ENCODE measurements at places on chromosomes 6 and 20.

DNA sequence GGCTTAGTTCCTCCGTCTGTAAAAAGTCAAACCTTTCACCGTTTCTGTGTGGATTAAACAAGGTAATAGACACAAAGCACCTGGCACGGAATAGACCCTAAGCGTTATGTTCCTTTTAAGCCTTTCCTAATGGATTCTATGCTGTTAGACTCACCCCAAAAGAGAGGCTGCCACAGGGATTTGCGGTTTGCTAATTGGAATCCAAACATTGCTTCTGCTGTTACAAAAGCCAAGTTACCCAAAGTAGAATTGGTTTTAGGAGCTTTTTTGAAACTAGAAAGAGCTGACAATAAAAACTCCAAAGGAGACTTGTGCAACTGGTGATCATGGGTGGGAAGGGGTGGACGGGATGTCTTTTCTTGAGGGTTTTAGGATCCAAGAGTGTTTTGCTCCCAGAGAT, 178.0 kb downstream of the BMP7 start:
- peaks cover 11% of the 10 kb centered on the region for H3K27me3 ChIP-seq
- DNase-seq, result peak; percentile 24
- peaks cover 9% of the 10 kb centered on the region for H3K4me1 ChIP-seq
- no peak overlapping the region for H3K4me3 ChIP-seq
- H3K27ac ChIP-seq, result peak overlapping the region; percentile 27
- H3K36me3 ChIP-seq, result no peaks in the 10 kb centered on the region

DNA sequence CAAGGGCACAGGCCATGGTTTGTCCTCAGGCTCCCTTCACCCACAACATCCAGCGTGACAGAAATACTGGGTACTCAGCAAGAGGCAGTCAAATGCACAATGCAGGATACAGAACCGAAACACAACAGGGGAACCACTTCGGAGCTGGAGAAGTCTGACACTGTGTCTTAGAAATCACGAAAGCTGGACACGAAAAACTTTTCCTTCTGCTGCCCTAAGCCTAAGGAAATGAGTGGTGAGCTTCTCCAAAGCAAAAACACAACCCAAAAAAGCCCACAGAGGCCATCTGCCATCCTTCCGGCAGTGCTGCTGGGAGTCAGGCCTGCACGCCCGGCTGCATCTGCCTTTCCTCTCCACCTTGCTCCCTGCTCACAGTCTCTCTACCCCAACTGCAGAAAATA, 106.3 kb downstream of the SLC23A2 start:
- no peak overlapping the region for H3K4me3 ChIP-seq
- H3K27ac ChIP-seq, result no peak overlapping the region
- H3K4me1 ChIP-seq, result peaks cover 13% of the 10 kb centered on the region
- no peaks in the 10 kb centered on the region for H3K36me3 ChIP-seq
- no peak for DNase-seq

GRCh38 chr6:68689910-68690309, 54.8 kb downstream of the ADGRB3 start:
- no peaks in the 10 kb centered on the region for H3K36me3 ChIP-seq
- no peak overlapping the region for H3K27ac ChIP-seq
- peaks cover 6% of the 10 kb centered on the region for H3K4me1 ChIP-seq
- no peak overlapping the region for H3K4me3 ChIP-seq

DNA sequence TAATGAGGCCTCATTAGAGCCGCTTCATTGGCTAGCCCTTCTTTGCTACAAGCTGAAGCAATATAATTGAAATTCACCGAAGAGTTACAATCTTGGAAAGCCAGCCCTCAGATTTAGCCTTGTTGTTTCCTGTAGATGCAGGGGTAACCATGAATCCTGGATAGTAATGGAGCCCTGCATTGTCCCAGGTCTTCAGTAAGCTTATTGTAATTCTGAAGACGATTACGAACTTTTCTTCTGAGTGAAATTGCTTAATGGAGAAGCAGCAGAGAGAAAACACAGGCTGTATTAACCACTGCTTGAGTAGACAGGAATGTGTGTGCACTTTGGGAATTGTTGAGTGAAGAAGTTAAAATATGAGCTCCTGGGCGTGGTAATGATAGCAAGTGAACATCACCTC, 26.3 kb upstream of the NAA20 start:
- H3K4me3 ChIP-seq, result no peak overlapping the region
- no peak overlapping the region for H3K27ac ChIP-seq
- peaks cover 9% of the 10 kb centered on the region for H3K4me1 ChIP-seq

GRCh38 chr20:49545572-49545971, 22.4 kb downstream of the PTGIS start:
- no peak overlapping the region for H3K27ac ChIP-seq
- no peaks in the 10 kb centered on the region for H3K36me3 ChIP-seq

DNA sequence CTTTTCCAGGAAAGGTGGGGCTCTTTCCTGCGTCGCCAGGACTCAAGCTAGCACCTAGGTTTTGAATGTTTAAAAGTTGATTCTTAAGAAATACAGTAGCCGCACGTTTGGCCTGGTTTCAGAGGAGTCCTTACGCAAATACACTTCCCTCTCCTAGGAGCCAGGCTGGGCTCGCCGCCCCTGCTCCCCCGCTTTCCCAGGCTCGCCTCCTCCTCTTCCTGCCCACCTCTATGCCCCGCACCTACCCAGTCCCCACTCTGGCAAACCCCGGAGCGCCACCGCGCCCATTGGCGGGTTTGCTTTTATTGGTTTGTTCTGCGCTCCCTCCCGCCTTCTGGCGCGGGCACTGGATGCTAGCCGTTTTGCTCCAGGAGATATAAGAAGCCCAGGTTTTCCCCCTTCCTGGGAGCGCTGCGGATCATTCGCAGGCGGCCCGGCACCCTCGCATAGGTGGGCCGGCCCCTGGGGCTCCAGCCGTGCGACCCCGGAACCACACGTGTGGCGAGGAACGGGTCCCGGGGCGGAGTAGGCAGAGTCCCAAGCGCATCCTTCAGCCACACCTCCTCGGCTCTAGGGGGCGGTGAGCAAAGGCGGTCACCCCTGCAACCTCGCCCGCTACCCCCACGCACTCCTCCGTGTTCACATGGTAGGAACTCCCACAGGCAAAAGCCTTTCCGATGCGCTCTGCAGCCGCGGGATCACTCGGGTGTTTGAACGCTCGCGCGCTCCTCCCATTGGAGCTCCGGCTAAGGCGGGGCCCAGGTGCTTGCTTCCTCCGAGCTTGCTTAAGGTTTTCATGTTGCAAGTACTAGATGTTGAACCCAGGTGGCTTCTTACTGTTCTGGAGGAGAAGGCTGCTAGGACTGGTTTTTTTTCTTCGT, 119.0 kb downstream of the RTN4IP1 start:
- peak overlapping the region; percentile 62 for H3K4me3 ChIP-seq
- peaks cover 10% of the 10 kb centered on the region for H3K4me1 ChIP-seq
- peaks cover 92% of the 10 kb centered on the region for H3K27me3 ChIP-seq
- peak; percentile 69 for DNase-seq
- no peak overlapping the region for H3K27ac ChIP-seq
- H3K36me3 ChIP-seq, result no peaks in the 10 kb centered on the region

DNA sequence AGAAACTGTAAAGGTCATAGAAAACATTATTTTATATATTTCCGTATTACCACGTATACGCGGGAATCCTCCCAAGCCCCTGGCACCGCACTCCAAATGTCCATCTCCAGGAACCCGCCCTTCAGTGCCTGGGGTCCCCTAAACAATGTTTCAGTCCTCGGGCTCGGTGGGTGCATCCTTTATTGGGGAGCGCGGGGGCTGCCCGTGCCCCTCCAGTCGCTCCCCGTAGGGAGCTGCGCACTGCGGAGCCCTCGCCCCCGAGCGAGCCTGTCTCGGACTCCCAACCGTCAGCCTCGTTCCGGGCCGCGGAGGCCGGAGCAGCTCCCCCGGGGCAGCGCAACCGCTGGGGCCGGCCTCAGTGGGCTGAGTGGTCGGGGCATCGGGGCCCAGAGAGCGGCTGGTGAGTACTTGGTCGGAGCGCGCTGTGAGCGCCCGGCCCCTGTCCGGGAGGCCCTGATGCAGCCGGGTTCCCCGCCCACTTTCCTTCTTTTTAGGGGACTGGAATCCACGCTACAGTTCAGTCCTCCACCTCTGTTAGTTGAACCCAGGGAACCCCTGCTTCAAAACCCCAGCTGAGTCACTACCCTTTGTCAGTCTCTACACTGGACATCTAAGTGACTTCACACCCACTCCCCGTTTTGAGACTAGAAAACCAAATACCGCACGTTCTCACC, at the start of gene DNAH8:
TSS of gene DNAH8 (plus strand) at position 296 of the 674 bp plus-strand sequence. CDS start 7,499 bp downstream, outside the sequence.
- DNase-seq, result no peak
- H3K27me3 ChIP-seq, result no peaks in the 10 kb centered on the region
- no peaks in the 10 kb centered on the region for H3K36me3 ChIP-seq
- no peaks in the 10 kb centered on the region for H3K4me1 ChIP-seq
- no peak within 1 kb of the TSS for H3K4me3 ChIP-seq

- no peaks in the 10 kb centered on the region for H3K27me3 ChIP-seq
- H3K4me1 ChIP-seq, result peaks cover 21% of the 10 kb centered on the region
- no peak for DNase-seq
- H3K27ac ChIP-seq, result no peak overlapping the region
- no peak overlapping the region for H3K4me3 ChIP-seq
These were observed 140.9 kb downstream of the RNF144B start for GRCh38 chr6:18527836-18528743.

DNA sequence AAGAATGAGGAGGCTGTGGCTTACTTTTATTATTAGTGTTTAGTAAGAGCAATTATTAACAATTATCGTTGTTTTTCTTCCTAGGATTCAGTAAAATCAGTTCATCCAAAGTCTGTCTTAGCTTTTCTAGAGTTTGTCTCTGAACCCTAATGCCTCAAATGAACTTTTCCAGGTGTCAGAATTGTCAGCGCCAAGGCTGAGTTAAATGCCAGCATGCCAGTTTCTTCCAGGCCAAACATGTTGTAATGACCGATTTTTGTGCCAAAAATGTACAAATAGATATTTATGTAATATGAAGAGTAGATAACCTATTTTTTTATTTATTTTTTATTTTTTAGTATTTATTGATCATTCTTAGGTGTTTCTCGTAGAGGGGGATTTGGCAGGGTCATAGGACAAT, 66.8 kb upstream of the SCGN start:
- no peak overlapping the region for H3K27ac ChIP-seq
- no peaks in the 10 kb centered on the region for H3K27me3 ChIP-seq
- H3K4me1 ChIP-seq, result no peaks in the 10 kb centered on the region
- no peak overlapping the region for H3K4me3 ChIP-seq
- H3K36me3 ChIP-seq, result no peaks in the 10 kb centered on the region

GRCh38 chr6:122713138-122713537, 66.4 kb upstream of the FABP7 start:
- no peak overlapping the region for H3K4me3 ChIP-seq
- peak overlapping the region; percentile 65 for H3K27ac ChIP-seq
- peak; percentile 26 for DNase-seq
- H3K36me3 ChIP-seq, result no peaks in the 10 kb centered on the region

- no peak overlapping the region for H3K4me3 ChIP-seq
- no peak overlapping the region for H3K27ac ChIP-seq
- peaks cover 61% of the 10 kb centered on the region for H3K27me3 ChIP-seq
These were observed 6.9 kb downstream of the TP53INP2 start for GRCh38 chr20:34710861-34711574.

GRCh38 chr6:148524976-148525375, 182.3 kb downstream of the SASH1 start:
- H3K4me1 ChIP-seq, result peaks cover 3% of the 10 kb centered on the region
- no peaks in the 10 kb centered on the region for H3K27me3 ChIP-seq
- peaks cover 5% of the 10 kb centered on the region for H3K36me3 ChIP-seq
- no peak overlapping the region for H3K4me3 ChIP-seq

DNA sequence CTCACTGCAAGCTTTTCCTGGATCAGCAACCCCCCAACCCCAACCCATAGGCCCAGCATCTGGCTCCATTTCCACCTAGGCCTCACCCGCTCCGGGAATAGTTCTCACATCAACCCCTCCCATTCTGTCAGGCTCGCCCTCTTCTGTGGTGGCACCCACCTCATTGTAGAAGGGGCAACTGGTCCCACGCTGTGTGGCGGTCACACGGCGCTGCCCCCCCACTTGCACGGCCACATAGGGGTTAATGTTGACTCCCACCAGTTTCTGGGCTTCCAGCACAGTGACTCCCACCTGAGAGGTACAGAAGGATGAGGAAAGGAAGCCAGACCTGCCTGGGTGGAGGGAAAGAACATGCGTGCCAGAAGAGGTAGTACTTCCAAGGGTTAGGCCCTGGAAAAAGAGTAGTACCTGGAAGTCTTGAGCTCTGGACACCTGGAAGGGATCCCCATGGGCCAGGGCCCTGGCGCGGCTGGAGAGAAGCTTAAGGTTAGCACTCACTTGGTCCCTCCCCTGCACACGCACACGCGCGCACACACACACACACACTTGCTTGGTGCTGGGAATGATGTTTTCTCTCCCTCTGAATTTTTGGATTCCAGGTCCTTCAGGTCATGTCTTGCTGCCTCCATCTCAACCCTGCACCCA, 12.7 kb upstream of the SPAG4 start:
- no peak for DNase-seq
- H3K4me3 ChIP-seq, result no peak overlapping the region
- H3K36me3 ChIP-seq, result no peaks in the 10 kb centered on the region
- no peak overlapping the region for H3K27ac ChIP-seq
- peaks cover 53% of the 10 kb centered on the region for H3K27me3 ChIP-seq

DNA sequence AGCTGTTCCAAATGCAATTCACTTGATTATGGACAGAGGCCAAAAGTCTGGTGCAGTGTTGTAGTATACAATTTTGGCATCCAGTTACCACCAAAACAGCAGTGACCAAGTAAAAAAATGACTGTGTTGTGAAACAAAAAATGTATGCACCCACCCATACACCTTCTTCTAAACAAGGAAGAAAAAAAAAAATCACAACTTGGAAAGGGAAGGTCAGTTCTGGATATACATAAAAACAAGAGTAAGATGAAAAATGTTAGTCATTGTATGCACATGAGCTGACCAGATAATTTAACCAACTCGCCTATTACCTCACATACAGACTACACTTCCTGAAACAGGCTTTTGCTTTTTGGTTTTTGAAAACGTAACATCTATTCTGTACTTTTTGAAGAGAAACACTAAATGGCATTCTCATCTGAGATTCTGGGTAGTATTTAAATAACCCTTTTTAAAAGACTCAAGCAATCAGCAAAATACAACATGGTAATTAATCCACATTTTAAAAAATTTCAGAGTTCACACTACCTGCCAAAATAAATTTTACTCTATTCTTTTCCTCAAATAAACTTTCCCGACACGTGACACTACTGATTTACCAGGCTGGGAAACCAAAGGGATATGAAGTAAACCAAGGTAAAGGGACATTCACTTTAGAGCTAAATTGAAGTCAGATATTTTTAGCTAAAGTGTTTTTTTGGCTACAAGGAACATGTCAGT, 141.6 kb upstream of the SHLD1 start:
- no peaks in the 10 kb centered on the region for H3K36me3 ChIP-seq
- peak overlapping the region; percentile 97 for H3K4me3 ChIP-seq
- H3K27me3 ChIP-seq, result no peaks in the 10 kb centered on the region
- H3K4me1 ChIP-seq, result peaks cover 21% of the 10 kb centered on the region
- no peak overlapping the region for H3K27ac ChIP-seq

- no peak overlapping the region for H3K4me3 ChIP-seq
- H3K36me3 ChIP-seq, result no peaks in the 10 kb centered on the region
- no peak for DNase-seq
- peaks cover 17% of the 10 kb centered on the region for H3K4me1 ChIP-seq
- H3K27ac ChIP-seq, result no peak overlapping the region
These were observed 2.3 kb downstream of the SAMD10 start for GRCh38 chr20:63976980-63977738.

GRCh38 chr20:10125757-10126156, 91.0 kb downstream of the ANKEF1 start:
- H3K27me3 ChIP-seq, result no peaks in the 10 kb centered on the region
- H3K36me3 ChIP-seq, result no peaks in the 10 kb centered on the region
- H3K4me3 ChIP-seq, result no peak overlapping the region
- no peaks in the 10 kb centered on the region for H3K4me1 ChIP-seq

GRCh38 chr6:93468291-93468690, 48.9 kb upstream of the EPHA7 start:
- no peaks in the 10 kb centered on the region for H3K36me3 ChIP-seq
- peaks cover 29% of the 10 kb centered on the region for H3K4me1 ChIP-seq
- H3K27me3 ChIP-seq, result no peaks in the 10 kb centered on the region
- H3K4me3 ChIP-seq, result peak overlapping the region; percentile 17
